ENCODE measurements at places on chromosomes 7 and 10.

GRCh38 chr7:39550411-39550810 is 15.8 kb upstream of the YAE1 start:
- DNase-seq, result no peak

GRCh38 chr10:20616918-20617810 is 279.9 kb downstream of the NEBL start:
- DNase-seq, result no peak

- DNase-seq, result no peak
Measured at GRCh38 chr10:3981300-3981699, 196.3 kb upstream of the KLF6 start.

- DNase-seq, result no peak
Measured at GRCh38 chr7:305410-306151, 15.6 kb downstream of the FOXL3 start.

GRCh38 chr10:123250640-123251039 is 96.4 kb downstream of the BUB3 start:
- DNase-seq, result no peak
